Hippocampal formation (tissue), 2 donors: ENCODE measurements at places on chromosomes 2 and 18.

DNA sequence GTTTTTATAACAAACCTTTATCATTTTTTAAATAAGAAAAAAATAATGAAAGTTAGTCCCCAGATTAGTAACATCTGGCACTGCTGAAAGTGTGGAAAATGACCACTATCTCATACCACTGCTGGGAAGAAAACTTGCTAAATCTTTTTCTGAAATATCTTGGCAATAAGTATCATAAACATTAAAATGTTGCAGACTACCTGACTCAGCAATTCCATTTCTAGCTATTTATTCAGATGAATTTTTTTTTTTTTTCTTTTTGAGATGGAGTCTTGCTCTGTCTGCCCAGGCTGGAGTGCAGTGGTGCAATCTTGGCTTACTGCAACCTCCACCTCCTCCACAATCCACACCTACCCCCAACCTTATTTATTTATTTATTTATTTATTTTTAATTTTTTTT, 35.3 kb upstream of the SOS1 start:
- no peak for DNase-seq

- no peak for DNase-seq
Measured at GRCh38 chr18:34873986-34874580, 164.0 kb downstream of the DTNA start.

- no peak for DNase-seq
Measured at GRCh38 chr2:85577386-85578242, at the start of gene VAMP8. Gene VAMP8 (plus strand): TSS chr2:85577586. CDS start chr2:85577647, 61 bp downstream.

- DNase-seq, result no peak
Measured at GRCh38 chr2:88737385-88737784, 45.9 kb downstream of the RPIA start.

DNA sequence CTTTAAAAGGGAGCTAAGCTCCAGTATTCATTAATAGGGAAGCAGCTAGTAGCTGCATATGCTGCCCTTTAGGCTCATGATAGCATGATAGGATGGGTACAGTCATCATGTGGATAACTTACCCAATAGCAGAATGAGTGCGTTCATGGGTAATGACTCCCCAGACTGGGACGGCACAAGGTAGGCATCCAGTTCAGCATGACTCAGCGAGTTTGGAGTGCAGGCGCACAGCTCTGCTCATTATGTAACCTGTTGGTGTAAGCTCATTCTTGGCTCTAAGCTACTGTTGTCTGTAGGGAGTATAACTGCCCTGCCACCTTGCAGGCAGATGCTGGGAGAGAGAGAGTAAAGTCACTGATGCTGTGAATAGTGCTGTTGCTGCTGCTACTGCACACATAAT, 209.2 kb upstream of the SYT4 start:
- no peak for DNase-seq

DNA sequence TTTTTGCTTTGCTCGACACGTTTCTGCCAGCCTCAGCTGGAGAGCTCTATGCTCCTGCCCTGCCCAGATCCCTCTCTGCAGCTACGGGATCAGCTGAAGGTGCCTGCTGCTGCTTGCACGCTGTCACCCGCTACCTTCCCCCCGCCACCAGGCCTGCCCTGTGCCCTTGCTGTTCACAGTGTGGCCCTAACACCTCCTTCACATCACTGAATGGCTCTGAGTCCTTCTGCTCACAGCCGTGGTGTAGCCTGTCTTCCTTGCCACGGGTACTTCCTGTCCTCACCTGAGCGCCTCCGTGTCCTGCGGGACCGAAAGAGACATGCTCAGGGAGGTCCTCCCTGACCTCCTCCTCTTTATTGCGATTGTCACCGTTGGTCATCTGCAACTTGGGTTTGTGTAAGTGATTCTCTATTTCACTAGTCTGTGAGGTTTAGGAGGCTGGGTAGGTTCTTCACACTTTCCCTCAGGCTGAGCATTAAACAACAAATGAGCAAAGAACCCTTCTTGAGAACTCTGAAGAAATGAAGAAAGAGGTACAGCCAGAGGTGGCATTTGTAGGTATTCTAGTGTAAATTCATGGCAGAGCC, 127.5 kb downstream of the NCK2 start:
- no peak for DNase-seq

DNA sequence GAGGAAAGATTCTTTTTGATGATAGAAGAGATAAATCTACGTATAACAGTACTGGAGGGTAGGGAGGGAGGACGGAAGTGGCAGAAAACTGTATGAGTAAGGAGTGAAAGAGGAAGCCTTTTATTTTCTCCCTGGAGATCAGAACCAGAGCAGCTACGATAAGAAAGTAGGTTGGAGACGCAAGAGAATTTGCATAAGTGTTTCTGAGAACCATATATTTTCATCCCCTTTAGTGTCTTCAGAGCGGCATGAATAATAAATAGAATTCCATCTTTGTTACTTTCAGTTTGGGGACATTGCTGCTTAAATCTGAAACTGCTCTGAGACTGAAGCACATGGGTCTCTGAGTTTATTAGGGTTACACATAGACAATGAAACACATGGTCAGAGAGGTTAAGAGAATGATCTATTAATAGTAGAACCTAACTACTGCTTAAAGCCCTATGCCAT, 230.2 kb upstream of the TNP1 start:
- no peak for DNase-seq

GRCh38 chr2:234091432-234091879, 41.0 kb downstream of the SPP2 start:
- no peak for DNase-seq

GRCh38 chr2:234863043-234863934, 88.5 kb upstream of the SH3BP4 start:
- DNase-seq, result no peak
